ENCODE measurements at places on chromosomes 5 and 9.

- DNase-seq = no peak
Measured at GRCh38 chr9:109331353-109331752, 10.5 kb upstream of the EPB41L4B start.

DNA sequence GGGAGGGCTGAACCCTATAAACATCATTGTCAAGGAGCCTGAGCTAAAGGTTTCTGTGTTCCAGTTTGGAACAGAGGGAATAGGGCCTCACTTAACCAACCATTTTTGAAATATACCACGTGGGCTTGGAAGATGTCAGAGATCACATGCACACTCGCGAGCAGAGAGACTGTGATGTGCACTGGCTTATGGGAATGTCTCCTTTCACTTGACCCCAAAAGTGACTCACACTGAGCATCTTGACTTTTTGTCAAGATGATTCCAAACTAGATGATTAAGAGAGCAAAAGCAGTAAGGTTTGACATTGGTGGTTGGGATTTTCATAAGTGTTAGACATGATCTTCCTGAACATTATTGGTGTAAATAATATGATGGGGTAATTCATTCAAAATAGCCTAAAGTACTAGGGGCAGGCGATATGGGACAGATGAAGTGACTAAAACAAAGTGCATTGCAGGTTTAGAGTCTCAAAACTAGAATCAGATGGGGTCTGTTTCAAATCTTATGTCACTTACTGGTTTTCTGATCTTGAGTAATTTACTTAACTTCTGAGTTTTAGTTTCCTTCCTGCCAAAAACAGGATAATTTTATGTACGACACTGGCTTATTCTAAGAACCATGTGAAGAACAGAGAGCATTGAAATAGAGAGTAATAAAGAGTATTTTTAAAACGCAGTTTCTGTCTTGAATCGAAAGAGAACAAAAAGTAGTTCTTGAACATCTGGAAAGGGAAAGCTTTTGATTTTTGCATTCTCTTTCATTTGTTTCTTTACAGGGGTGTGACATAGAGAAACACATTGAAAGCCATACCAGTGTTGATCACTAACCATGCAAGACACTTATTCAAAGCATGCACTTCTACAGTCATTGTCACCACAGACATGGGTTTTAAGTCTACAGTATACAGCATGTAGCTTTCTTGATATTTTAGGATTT lies 383.0 kb downstream of the DIRAS2 start:
- DNase-seq = no peak

DNA sequence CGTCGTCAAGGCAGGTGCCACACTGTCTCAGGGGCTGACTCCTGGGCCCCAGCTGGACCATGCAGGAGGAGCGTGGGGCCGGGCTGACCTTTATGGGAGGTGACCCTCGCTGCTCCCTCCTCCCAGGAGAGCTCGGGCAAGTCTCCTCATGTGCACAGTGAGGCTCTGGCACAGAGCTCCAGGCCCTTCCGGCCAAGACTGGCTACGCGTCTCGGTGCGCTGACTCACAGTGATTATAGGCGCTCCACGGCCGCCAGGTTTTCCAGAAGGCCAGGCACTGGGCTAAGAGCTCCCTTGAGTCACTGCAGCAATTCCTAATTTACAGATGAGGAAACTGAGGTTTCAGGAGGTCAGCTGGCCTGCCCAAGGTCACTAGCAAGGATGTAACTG lies 47.4 kb downstream of the VAV2 start:
- no peak for DNase-seq

DNA sequence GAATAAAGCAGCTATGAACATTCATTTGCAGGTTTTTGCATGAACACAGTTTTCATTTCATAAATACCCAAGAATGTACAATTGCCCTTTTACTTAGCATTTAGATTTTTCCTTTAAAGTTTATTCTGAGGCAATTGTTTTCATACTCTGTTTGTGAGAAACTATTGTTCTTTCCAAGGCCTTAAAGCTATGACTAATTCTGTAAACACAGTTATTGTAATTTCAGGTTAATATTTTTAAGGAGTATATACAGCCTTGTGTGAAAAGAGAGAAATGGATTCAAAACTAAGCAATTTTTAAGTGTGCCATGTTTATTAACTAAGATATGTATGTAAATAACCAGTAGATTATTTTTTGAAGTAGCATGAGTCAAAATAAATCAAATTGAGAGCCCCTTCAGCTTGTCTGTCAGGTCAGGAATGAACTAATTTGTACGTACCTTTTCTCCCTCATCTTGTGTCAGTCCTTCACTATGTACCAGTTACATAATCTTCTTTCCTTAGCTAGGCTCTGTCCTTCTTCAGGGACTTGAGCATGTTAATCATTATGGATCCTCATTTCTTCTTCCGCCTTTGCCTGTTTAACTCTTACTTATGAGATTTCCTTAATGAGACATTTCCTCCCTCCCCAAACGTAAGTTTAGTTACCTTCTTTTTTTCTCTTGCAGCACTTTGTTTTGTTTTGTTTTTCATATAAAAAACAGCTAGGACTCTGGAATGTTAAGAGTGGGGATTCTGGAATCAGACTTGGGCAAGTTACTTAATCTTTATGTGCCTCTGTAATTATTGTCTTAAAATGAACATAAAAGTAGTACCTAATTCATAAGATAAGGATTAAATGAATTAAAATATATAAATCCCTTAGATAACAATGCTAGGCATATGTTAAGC lies 63.6 kb downstream of the NIPBL start:
- DNase-seq = no peak

- no peak for DNase-seq
Measured at GRCh38 chr5:102278231-102278630, 17.9 kb downstream of the SLCO4C1 start.

DNA sequence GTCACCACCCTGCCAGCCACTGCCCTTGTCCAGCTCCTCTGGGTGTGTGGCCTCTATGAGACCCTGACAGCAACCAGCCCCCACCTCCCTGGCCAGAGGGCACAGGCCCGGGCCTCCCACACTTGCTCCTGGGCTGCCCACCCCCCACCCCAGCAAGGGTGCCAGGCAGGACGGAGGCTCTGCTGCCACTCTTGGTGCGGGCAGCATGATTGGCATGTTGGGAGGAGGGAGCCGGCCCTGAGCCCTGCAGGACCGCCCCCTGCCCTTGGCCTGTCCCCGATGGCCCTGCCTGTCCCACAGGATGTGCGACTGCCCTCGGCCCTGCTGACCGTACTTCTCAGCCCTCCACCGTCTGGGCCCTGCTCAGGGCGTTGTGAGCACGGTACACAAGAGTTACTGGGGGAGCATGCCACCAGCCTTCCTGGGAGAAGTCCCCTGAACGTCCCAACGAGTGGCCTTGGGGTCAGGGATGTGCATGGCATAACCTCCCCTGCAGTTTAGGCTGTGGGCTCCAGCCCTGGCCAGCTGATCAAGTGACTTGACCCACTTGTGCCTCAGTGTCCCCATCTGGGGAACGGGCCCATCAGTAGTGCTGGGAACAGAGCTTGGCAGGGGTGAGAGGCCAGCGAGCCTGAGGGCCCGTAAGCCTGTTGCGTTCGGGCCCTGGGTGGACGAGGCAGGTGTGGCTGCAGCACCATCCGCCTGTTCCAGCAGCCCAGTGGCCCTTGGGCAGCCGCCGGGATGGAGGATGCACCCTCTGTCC lies 16.0 kb downstream of the GPSM1 start:
- no peak for DNase-seq

GRCh38 chr5:51599587-51599986 lies 216.3 kb downstream of the ISL1 start:
- no peak for DNase-seq

- DNase-seq = no peak
Measured at GRCh38 chr9:126633881-126634558, 20.3 kb downstream of the LMX1B start.

DNA sequence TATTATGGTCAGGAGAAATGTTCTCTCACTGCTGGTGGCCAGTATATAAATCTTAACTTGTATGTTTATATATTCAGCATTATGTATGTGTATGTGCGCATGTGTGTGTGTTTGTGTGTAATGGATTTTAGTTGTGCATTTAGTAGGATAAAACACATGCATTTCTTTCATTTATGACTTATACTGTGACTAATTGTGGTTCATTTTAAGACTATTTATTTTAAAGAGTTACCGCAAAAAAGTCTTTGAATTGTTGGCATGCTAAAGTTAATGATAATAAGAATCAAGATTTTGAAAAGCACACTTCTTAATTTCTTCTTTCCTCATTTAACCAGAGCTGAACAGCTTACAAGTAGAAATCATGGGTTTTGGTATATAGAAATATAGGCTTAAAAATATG lies 60.9 kb downstream of the RAI14 start:
- DNase-seq = no peak

GRCh38 chr5:56900858-56901578 lies 8.4 kb upstream of the SETD9 start:
- DNase-seq = no peak

GRCh38 chr5:94376672-94377345 lies 241.6 kb downstream of the KIAA0825 start:
- DNase-seq = no peak

GRCh38 chr9:98284754-98285153 lies 29.3 kb upstream of the TBC1D2 start:
- no peak for DNase-seq

DNA sequence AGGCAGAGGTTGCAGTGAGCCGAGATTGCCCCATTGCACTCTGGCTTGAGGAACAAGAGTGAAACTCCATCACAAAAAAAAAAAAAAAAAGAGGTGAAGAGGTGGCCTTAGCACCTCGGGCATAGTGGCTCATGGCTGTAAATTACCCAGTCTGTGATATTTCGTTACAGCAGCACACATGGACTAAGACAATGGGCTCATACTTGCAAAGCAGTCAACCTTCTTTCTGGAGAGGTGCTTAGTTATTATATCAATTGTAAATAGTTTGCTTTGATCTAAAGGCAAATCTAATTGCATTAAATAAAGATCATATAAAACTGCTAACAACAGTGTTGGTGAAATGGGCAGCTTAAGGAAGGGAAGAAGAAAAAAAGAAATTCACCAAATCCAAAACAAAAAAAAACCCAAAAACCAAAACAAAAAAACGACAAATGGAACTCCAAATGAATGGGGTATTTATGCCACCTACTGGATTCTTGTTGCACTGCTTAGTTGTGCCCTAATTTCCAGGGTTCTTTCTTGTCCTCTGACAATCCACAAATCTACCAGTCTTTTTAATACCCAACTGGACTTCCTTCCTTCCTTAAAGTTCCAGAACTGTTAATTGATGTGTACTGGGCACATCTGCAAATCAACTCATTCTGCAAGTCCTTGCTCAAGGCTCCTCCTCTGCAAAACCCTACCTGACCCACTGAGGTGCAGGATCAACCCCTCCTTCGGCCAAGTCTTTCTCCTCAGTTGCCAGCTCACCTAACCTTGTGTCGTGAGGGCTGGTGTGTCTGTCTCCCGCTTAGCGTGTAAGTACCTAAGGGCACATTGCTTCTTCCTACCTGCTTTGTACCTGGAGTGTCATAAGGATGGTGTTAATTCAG lies 35.0 kb upstream of the DMRT1 start:
- no peak for DNase-seq

GRCh38 chr5:172266071-172266675 lies 17.4 kb downstream of the UBTD2 start:
- DNase-seq = no peak

DNA sequence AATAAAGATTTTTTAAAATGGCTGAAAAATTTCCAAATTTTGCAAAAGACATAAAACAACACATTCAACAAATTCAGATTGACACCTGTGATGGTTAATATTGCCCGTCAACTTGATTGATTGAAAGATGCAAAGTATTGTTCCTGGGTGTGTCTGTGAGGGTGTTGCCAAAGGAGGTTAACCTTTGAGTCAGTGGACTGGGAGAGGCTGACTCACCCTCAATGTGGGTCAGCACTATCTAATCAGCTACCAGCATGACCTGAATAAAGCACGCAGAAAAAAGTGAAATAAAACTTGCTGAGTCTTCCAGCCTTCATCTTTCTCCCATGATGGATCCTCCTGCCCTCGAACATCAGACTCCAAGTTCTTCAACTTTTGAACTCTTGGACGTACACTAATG lies 868.0 kb upstream of the CTNND2 start:
- no peak for DNase-seq

- no peak for DNase-seq
Measured at GRCh38 chr5:37849641-37850040, 9.8 kb upstream of the GDNF start.

GRCh38 chr9:101022704-101023103 lies 5.8 kb upstream of the PLPPR1 start:
- DNase-seq = no peak

- DNase-seq = no peak
Measured at GRCh38 chr9:104092875-104093600, 1.1 kb upstream of the SMC2 start.

DNA sequence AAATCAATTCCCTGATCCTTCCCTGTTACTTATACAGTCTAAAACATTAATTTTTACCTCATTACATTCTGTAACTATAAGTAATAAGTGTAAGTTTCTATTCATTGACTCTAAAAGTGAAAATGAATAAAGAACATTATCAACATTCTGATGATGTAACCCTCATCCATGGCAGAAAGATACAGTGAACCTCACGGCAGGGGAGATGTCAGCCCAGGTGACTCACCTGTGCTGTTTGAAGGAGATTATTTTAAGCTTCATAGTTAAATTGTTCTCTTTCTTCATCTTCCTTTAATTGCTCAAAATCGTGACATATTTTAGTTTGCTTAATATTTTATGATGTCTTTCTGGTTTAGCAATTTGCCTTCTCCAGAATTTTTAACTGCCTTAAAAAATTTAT lies 268.1 kb downstream of the FSTL4 start:
- no peak for DNase-seq

GRCh38 chr5:28648108-28648507 lies 1609.7 kb upstream of the CDH9 start:
- no peak for DNase-seq

- no peak for DNase-seq
Measured at GRCh38 chr5:137649228-137649935, 86.5 kb downstream of the KLHL3 start.

DNA sequence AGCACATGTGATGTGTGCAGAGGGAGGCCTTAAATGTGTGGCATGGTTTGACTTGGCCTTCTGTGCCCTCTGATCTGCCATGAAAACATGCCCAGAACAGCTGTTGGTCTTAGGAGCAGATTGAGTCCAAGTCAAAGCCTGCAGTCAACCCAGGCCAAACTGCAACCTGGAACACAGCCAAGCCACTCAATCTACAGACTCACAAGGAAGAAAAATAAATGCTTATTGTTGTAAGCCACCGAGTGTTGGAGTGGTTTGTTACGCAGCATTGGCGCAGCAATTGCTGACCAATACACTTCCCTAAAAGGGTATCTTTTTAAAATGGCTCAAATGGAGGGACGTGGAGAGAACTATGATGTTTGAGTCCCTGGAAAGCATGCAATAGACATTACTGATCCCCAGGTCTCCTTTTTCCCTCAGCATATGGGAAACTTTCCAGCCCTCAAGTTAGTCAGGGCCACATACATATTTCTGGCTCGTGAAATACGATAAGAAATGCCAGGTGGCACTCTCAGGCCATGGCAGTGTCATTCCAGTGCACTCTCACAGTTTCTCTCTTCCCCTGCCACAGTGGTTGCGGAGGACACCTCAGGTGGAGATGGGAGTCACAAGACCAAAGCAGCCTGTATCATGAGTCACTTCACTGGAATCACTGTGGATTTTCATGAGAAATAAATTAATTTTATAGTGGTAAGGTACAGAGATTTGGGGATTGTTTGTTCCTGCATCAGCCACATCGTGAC lies 168.0 kb upstream of the ZNF618 start:
- no peak for DNase-seq

- no peak for DNase-seq
Measured at GRCh38 chr5:98524773-98525172, 248.7 kb upstream of the RGMB start.
